ENCODE measurements at places on chromosomes 13 and 19.

DNA sequence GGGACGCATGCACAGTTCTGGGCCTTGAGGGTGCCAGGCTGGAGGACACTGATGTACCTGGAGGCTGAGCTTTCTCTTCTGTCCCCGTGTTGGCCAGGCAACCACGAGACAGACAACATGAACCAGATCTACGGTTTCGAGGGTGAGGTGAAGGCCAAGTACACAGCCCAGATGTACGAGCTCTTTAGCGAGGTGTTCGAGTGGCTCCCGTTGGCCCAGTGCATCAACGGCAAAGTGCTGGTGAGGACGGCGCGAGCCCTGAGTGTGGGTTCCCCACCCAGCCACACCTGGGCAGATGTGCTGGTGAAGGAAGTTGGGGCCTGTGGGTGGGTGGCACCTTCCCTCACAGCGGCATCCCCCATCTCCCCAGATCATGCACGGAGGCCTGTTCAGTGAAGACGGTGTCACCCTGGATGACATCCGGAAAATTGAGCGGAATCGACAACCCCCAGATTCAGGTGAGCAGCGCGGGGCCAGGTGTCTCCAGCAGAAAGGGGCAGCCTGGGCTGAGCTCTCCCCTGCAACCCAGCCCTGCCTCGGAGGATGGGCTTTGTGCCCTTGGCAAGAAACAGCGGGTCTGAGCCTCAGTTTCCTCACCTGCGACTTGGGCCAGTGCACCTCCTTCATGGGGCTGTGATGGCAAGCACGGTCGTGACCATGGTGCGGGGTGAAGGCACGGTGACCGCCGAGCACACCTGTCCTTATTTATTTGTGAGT lies 26.2 kb downstream of the CCDC8 start:
- DNase-seq = no peak

GRCh38 chr19:10418485-10419199 lies 1.7 kb upstream of the PDE4A start:
- DNase-seq = no peak

DNA sequence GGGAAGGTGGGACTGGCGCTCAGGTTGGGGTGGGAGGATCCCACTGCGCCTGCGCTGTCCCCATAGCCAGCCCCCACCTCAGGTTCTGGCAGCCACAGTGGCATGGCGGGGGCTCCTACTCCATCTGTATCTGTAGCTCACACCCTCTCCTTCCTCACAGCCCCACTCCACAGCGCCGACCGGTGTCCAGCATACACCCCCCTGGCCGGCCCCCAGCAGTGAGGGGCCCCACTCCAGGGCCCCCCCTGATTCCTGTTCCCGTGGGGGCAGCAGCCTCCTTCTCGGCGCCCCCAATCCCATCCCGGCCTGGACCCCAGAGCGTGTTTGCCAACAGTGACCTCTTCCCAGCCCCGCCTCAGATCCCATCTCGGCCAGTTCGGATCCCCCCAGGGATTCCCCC lies 6.0 kb downstream of the TMED1 start:
- no peak for DNase-seq

DNA sequence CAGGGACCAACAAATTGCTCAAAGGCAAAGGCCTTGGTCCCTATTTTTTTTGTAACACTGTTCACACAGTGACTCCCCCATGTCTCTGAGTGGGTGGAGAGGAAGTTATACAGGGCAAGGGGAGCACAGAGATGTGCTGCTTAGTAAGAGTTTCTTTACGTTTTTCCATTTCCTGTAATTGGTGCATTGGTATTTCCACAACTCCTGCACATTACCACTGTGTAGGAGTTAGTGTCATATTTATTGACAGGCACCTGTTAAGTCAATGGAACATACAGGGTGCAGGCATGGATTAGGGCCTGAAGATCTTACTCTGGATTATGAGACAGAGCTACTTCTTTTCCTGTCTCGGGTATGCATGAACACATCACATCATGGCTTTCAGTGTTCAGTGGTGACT lies 45.2 kb downstream of the SOX21 start:
- DNase-seq = peak; percentile 25

DNA sequence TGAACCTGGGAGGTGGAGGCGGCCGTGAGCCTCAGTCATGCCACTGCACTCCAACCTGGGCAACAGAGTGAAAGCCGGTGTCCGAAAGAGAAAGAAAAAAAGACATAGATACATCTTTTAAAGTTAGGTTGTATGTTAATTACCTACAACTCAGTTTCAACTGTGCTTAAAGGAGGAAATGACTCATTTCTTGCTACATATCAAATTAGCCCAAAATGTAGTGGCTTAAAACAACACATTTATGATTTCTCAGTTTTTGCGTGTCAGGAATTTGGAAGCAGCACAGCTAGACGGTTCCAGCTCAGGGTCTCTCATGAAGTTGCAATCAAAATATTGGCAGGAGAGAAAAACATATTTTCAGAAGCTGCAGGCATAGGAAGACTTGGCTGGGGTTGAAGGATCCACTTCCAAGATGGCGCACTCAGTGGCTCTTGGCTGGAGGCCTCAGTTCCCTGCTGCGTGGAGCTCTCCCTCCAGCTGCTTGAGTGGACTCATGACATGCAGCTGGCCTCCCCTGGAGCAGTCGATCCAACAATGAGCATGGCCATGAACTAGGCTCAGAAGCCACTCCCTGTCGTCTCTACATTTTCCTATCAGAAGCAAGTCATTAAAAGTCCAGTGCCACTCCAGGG lies 7.1 kb downstream of the LDLR start:
- no peak for DNase-seq

GRCh38 chr13:94701313-94702180 lies 10.8 kb downstream of the SOX21 start:
- no peak for DNase-seq

DNA sequence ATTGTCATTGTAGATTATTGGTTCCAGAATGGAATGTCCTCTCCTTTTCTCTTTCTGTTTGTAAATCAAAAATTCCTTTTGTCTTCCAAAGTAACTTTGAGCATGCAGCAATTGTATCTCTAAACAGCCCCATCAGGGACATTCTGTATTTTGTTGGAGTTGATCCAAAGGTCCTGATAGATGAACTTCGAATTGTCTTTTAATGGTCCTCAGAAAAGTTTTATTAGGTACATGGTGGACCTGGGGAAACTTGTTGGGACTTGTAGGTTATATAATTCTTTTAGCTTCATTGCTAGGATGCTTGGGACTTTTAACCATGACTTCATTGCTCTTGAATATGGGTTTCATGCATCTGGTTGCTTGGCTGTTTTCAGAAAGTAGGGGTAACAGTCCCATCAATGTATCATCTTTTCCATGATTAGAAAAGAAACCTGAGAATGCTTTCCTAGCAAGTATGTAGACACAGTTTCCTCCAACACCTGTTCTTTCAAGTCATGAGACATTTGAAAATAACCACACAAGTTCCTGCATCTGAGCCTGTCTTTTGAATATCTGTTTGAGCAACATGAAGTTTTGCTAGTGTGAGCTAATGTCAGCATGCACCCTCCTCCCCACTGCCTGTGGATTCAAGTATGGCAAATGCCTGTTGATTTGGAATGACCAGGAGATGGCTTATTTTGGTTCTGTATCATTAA lies 413.1 kb downstream of the KCNRG start:
- no peak for DNase-seq

DNA sequence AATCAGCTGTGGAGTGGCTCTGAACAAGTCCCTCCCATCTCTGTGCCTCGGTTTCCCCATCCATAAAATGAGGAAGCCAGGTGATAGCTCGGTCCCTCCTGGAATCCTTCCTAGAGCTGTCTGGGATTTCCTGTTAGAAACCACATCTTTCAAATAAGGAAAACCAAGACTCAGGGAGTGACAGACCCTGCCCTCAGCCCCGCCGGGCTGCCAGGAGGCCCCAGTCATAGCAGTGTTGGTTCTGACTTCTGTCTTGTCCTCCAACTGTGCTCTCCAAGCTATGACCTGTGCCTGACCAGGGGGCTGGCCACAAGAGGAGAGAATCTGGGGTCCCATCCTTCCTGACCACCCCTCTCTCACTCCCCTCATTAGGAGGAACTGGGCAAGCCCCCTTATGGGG lies 1.1 kb upstream of the SHD start:
- no peak for DNase-seq

GRCh38 chr19:5358173-5358800 lies 17.7 kb upstream of the PTPRS start:
- no peak for DNase-seq

- DNase-seq = no peak
These were observed 7.9 kb upstream of the MAB21L1 start for GRCh38 chr13:35484384-35484783.

- DNase-seq = no peak
These were observed 2.4 kb upstream of the LPAR2 start for GRCh38 chr19:19630426-19630825.
